CD4-positive, alpha-beta T cell treated with Interleukin-17A for 1 hour (primary cell): ENCODE measurements at places on chromosomes 5 and 9.

DNA sequence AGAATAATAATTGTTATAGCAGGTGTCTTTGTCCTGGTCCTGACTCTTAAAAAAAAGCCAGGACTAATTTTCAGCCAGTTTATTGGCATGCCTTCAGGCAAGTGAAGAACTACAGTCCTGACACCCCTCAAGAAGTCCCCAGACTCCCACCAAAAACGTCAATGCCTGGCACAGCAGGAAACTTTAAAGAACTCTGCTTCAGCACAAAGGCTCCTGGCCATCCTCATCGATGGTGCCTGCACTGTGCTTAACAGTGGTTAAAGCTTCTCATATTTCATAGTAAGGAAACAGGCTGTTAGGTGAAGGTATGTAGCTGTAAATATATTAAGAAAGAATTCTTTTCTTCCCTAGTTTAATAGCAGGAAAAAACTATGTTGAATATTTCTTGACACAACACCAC lies 280.1 kb upstream of the PUM3 start:
- DNase-seq, result no peak

DNA sequence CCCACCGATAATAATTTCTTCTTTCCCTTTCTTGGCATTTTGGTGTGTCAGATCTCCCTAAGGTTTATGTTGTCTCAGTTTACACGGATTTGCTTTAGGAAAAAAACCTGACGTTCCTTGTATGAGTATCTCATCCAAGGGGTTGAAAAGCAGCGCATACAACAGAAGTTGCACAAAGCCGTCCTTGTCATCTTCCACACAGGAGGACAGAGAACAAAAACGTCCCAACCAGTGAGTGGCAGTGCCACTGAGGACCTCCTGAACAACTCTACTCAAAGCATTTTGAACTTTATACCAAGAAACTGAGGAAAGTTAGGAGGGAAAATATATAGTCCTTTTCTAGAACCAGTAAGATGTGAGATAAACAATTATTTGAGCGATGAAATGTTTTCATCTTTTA lies 547.0 kb downstream of the PDE4D start:
- DNase-seq, result no peak

- no peak for DNase-seq
Measured at GRCh38 chr5:10904862-10905432, 143.9 kb upstream of the DAP start.

GRCh38 chr5:14400085-14400484 lies 181.5 kb upstream of the OTULINL start:
- DNase-seq, result no peak

DNA sequence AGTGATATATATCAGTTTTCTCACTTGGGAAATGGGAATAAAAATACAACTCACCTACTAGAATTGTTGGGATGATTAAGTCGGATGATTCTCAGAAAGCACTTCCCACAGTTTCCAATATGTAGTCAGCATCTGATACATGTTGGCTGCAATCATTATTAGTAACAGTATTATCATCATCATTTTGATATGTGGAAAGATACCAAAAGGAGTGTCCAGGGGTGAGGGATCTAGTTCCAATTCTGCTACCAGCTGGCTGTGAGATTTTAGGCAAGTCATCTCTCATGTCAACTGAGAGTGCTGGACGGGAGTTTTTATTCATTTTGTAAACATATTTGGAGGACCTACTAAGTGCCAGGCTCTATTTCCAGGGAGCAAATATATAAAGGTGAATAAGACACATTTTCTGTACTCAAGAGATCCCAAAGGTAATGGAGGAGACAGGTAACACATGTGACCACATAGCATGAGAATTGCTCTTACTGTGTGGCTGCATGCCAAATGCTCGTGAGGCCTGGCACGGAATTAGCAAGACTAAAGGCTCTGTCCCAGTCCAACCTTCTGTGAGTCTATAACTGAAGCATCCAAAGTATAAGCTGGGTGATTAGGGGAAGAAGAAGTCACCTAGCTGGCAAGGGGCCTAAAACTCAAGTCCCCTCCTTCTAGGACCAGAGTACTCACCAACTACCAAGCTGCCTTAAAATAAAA lies 83.0 kb downstream of the GRIA1 start:
- DNase-seq, result no peak

DNA sequence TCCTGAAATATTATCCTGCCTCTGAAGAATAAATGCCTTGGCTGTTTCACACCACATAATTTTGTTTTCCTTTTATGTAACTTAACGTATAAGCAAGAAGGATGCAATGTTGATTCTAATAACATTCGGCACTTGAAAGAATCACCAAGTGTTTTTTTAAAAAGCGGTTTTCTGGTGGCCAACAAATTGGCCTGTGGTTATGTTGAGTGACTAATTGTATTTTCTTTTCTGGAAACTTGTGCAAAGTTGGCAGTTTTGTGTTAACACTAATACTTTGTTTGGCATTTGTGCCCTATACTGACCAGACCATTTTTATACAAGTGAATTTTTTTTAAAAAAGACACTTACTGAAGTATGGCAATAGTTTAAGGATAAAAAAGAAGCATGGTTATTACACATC lies 452.7 kb downstream of the BNC2 start:
- DNase-seq, result no peak

DNA sequence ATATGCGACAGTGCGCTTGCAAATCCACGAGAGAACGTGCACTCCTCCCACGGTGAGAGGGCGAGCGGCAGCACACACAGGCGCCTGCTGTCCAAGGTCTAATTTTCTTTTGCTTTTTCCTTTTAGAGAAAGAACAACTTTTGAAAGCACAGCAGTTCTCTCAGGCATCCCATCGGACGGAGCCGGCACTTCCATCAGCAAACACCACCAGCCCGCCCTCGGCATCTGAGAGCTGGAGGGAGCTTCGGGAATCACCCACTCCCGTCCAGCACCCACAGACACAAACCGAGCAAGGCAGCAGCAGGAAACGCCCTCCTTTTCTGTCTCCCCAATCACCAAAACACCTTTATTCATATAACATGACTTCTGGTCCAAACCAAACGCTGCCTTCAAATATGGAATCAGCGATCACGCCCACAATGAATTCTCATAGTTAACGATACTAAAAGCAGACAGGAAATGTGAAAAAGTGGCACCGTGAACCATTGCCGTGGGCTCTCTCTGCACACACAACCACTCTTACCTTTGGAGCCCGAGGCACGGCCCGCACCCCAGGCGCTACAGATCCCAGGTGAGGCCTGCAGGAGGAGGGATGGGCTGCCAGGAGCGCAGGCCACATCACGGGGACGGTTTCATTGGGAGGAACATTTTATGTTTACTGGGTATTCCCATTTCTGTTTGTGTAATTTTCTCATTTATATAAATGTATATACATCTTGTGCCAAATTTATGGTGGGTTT lies 14.2 kb downstream of the LPCAT1 start:
- no peak for DNase-seq

- no peak for DNase-seq
Measured at GRCh38 chr5:165282491-165282890, 1777.1 kb downstream of the MAT2B start.

- no peak for DNase-seq
Measured at GRCh38 chr5:180115326-180116076, 43.9 kb upstream of the RNF130 start.

GRCh38 chr9:113558632-113559502 lies 95.3 kb downstream of the RGS3 start:
- DNase-seq, result no peak

GRCh38 chr5:54146916-54147315 lies 163.5 kb downstream of the ARL15 start:
- DNase-seq, result no peak

GRCh38 chr5:176473335-176474006 lies 25.3 kb downstream of the FAF2 start:
- no peak for DNase-seq

- DNase-seq, result peak; percentile 21
Measured at GRCh38 chr9:74887041-74887980, at the start of gene TRPM6. Gene TRPM6, minus strand, starts transcription at chr9:74887921. Its CDS starts 65 bp downstream, at chr9:74887856.

DNA sequence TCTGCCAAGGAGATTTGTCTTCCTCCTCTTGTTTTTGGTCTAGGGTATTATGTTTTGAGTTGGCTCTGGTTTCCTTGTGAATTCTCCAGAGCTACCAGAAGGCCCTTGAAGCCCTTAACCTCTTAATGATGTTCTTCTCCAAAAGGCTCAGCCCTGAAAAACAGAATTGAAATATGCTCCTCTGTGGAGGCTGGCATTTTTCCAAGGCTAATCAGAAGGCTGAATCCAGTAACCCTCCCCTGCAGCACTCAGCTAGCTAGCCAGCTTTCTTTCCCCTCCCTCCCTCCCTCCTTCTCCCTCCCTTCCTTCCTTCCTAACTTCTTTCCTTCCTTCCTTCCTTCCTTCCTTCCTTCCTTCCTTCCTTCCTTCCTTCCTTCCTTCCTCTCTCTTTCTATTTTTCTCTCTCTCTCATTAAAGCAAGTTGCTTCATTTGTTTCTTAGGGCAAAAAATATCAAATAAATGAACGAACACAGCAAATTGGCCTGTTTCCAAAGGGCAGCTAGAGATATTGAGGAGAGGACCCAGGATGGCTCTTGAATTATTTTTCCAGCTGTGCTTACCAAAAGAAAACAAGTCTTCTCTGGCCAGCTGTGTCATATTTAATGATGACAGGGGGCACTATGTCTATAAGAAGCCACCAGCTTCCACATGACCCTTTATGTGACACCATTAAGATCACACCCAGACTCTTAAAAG lies 38.7 kb downstream of the JAKMIP2 start:
- no peak for DNase-seq

DNA sequence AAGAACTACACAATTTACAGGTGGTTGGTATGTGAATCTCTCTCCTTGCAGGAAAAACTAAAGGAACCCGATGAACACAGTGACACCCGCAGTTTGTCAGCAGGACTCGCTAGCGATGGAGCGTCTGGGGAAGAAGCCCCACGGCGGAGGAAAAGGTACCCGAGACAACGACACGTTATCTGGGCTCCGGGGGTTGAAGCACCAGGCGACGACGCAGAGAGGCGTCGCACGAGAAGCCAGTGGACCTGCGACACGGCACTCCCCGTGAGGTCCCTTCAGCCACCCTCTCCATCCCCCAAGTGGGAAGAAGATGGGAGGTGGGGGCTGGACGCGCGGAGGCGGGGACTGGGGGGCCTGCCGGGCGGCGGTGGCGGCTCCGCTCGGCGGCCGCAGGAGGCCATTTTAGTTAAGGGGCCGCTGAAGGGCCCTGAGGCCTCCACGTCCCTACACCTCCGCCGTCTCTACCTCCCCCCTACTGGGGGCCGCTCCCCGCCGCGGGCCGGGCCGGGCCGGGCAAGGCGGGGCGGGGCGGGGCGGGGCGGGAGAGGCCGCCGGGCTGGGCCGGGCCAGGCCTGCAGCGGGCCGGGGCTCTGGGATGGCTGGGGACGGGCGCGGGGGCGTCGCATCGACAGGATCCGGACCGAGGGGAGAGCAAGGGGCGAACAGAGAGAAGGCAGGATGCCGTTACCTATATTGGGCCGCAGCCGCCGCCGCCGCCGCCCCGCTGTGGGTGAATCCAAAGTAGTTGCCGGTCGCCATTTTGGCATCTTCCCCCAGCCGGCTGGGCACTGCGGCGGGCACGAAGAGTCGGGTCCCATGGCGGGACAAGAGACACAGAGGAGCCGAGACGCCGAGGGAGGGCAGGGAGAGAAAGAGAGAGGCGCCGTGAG lies 754 bp downstream of the ZFR start:
- DNase-seq, result peak; percentile 66
